Endothelial cell (in vitro differentiated cells): ENCODE measurements at places on chromosomes 12 and 14. TPM values are rescaled to one million over a fixed set of nuclear protein-coding genes. Genes with fewer than 3 reads are reported as not detected.
A peak's percentile ranks its signal among the peaks of the same experiment; 100 is the strongest.

Gene LMO3
- not detected for total RNA-seq

Gene FGF6
- total RNA-seq = not detected

Gene GRIN2B
- 2.4 TPM for total RNA-seq

DNA sequence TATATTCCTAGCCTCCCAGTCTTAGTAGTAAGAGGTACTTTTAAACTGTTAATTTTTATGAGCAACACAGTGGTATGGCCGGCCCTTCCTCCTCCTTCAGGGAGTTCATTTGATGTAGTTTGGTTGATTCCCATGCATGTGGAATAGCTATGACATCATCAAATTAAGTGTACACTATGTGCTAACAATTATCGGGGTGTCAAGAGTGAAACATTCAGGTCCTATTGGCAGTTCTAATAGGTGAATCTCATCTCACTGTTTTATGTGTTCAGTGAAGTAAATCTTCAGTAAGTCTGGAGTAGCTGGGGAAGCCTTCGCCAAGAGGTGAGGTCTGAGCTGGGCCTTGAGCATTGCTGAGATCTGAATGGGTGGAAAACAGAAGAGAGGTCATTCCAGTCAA is 656.5 kb downstream of the DIO2 start:
- DNase-seq = no peak

- DNase-seq = no peak
Observed at GRCh38 chr12:128813883-128814282, 9.9 kb downstream of the SLC15A4 start.

DNA sequence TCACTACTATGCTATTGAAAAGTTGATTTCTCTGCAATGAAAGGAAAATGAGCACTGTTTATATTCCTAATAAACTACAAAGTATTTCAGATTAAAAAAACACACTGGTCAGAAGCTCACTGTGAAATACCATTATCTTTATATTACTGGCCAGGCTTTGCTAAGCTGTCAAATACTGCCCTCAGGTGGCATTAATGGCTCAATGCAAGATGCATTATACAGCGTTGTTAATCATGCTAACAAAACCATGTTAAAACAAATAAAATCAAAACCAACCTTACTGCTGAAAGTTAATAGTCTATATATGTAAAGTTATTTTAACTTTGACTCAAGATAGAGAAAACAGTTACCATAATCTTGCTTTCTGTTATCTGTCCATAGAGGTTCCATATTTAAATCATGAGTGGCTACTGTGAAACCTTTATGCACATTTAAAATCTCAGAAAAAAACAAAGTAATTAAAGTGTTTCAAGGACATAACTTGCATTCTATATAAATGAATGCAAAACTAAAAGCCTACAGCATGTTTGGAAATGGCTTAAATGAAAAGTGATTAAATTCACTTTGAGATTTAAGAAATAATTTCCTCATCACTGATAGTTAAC is 121.7 kb downstream of the RALGAPA1 start:
- DNase-seq = peak; percentile 30

- DNase-seq = no peak
Observed at GRCh38 chr12:81998761-81999378, 239.7 kb upstream of the PPFIA2 start.

DNA sequence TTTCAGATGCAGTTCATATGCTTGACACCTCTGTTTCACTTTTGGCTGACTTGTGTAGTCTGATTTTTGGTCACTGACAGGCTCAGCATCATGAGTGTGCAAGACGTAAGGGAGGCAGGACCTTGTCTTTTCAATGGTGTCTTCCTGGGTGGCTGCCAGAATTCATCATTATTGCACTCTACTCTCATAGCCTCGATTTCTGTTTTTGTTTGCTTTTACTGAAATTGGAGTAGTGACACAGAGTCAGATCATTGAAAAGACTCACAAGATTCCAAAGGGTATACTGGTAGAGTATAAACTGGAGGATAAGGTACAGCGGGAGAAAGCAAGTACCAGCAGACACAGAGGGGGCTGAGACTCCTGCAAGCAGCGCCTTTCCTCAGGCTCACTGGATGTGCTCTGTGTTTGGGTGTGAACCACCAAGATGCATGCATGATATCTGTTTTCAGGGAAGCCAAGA is 126.3 kb upstream of the FGD4 start:
- DNase-seq = no peak

GRCh38 chr12:69651922-69652321 is 41.2 kb upstream of the LRRC10 start:
- no peak for DNase-seq

DNA sequence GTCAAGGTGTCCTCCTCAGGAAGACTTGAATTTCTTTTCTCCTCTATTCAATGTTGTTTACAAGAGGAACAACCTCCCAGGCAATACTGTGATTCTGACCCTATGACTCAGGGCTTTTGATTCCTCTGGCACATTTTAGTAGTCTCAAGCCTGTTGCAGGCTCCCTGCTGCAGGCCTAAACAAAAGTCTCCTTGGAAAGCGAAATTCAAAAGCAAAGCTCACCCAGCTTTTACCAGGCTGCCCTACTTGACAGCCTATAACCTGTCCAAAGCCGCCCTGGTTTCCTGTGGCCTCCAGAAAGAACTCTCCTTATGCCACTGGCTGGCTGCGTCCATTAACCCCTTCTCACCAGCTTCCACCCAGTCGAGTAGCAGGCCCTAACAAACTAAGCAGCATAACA is 11.6 kb downstream of the FGD6 start:
- no peak for DNase-seq

DNA sequence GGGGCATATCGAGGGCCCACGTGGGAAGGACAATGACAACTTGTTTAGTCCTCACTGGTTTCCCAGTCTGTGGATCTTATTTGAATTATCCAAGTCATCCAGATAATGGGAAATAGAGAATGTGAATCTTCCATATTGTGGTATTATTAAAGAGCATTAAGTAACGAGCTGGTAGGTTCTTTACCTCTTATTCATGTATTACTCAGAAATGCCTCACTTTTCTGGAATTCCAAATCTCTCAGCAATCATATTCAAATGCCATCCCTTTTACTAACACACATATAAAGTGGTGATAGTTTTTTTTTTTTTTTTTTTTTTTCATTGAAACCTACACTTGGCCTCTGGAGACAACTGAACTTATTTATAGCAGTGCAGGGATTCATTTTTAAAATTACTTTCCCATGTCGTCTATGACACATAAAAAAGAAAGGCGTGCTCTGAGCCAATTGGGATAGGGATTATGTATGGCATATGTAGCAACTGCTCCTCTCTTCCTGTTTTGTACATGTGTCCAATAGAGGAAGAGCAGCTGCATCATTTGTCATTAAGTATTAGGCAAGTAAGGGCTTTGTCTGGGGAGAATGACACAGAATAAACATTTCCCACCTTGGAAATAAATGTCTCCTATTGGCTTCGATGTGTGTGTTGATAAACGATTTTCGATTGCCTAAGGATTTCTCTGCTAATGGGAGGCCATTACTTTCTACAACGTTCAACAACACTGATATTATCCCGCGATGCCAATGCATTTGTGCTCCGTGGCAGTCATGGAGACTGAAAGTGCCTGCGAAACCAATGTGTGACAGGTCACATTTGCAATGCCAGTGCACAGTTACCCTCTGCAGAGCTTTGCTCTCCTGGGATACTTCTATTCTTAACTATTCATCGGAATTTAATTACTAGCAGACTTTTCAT is 78.6 kb upstream of the IFNG-AS1 start:
- no peak for DNase-seq

DNA sequence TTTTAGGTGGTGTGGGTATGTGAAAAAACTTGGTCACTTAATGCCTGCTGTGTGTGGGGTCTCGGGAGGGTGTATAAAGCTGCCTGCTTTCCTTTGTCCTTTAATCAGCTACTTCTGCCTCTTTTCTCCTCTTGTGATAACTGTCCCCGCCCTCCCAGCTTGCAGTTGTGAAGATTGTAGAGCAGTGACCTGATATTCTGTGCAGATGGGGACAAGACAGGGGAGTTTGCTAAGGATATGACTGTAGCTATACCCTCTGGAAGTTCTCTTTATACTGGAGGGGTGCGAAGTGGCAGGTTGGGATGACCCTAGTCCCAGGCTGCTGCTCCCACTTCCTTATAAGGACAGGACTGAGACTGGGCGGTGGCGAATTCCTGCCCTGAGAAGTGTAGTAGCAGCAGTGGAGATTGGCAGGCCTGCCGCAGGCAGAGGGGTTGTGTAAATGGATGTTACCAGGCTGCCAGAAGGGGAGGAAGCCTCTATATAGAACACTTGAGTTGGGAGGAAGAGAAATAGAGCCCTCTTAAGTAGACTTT is 835 bp downstream of the MYL6 start:
- DNase-seq = no peak

GRCh38 chr12:40152783-40153383 is 47.0 kb upstream of the SLC2A13 start:
- DNase-seq = peak; percentile 40

- peak; percentile 44 for DNase-seq
Observed at GRCh38 chr12:116880817-116881324, 370 bp downstream of the HRK start.

- DNase-seq = no peak
Observed at GRCh38 chr12:107649661-107650061, 35.9 kb upstream of the PWP1 start.
